ENCODE measurements at places on chromosomes 5 and 9.

DNA sequence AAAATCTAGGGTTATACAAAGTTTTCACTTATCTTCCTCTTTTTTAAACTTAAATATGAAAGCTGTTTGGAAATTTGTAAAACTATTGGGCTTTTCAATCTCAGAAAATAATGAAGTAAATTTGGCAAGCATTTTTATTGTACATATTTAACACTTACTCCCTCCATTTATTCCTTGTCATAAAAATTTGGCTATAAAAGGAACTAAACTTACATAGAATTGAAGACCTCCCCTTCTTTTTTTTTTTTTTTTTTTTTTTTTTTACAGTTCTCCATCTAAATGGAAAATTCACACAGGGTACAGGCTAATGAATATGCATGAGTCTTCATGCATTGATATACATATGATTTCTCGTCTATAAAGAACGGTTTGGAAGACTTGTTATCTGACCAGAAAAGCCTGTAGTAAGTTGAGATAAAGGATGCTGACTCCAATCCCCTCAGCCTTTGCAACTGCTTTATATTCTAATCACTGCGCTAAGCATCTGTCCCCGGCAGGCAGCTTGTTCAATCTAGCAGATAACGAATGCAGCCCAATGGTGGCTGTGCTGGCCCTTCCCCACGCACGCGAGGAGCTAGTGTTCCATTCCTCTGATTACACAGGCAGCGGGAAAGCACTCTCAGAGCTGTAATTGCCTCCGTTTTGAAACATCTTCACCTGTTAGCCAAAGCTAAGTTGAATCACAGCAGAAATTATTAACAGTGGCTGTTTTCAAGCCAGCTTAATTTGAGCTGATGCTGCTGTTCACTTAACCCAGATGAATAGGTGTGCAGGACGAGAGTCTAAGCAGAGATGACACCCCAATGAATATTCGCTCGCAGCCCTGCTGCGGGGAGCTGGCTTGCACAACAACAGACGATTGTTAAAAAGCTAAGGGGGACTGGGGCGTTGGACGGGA lies 453.8 kb upstream of the ZNF608 start:
- DNase-seq = peak; percentile 9

DNA sequence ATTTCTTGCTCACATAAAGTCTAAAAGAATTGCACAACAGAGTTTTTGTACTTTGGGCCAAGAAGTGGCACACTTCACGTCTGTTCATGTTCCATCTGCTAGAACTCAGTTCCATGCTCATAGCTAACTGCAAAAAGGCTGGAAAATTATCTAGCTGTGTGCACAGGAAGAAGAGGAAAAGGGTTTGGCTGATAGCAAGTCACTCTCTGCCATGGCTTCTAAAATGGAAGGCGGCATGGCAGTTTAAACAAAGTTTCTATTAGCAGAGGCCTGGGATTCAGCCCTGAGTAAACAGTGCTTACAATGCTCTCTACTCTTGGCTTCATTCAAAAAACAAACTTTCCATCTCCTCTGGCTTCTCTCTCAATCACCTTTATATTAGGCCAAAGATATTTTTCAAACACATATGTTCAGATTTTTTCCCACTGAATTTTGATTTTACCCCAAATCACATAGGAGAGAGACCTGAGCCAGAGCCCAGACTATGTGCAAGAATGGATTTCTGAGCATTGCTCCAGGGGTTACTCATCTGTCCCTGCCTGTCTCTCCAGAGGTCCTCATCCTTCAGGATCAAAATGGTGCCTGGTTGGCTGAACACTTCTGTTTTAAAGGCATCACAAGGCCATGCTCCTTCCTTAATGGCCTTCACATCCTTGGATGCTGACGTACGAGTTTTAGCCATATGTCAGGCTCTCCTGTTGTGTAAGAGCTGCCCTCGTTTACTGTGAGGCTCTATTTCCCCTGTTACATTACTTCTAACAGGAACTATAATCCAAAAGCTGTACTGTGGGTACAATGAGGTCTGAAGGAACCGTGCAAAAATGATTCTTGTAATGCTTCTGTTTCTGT lies 226.6 kb downstream of the SAXO1 start:
- no peak for DNase-seq

GRCh38 chr9:4743131-4743875 lies 2.3 kb upstream of the AK3 start:
- peak; percentile 41 for DNase-seq

GRCh38 chr9:38326122-38326521 lies 66.4 kb upstream of the ALDH1B1 start:
- no peak for DNase-seq

DNA sequence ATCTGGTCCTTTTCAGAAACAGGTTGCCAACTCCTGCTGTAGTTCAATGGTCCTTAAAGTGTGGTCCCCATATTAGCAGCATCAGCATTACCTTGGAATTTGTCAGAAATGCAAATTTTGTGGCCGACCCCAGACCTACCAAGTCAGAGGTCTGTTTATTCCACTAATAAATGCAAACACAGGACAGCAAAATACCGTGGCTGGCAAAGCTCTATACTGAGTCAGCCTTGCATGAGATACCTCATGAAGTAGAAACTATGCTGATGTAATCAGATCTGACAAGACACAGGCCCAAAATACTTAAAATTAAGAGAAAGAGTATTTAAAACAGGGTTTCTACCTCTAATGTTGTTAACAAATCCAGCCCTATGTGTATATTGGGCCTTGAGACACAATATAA lies 3.0 kb downstream of the GOLM1 start:
- peak; percentile 5 for DNase-seq

DNA sequence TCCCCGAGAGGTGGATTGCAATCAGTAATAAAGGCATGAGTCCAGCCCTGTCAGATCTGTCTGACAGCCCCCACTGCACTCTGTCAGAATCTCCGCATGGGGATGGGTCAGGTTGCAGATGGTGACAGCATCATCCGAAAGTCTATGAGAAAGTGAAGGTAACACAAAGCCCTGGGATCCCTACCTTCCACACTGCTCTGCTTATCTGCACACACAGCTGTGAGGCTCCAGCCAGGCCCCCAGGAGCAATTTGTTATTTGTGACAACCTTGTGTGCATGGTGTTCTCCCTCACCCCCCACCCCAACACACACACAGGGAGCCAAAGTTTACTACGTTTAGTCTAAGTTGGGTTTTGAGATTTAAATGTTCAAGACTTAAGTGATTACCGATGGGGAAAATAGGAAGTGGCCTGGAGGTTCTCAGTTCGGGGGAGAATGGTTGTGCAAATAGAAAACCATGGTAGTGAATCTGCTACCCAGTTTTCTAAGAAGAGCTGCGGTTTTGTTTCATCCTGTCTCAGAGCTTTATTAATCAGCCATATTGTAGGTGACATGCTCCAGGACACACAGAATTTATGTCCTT lies 92.7 kb downstream of the SV2C start:
- DNase-seq = no peak

GRCh38 chr9:60545878-60546385 lies 368.3 kb upstream of the SPATA31A5 start:
- DNase-seq = no peak

- no peak for DNase-seq
Observed at GRCh38 chr5:6554812-6555211, 78.0 kb downstream of the NSUN2 start.

GRCh38 chr5:37370550-37370863 lies 399 bp downstream of the NUP155 start:
- DNase-seq = peak; percentile 0

DNA sequence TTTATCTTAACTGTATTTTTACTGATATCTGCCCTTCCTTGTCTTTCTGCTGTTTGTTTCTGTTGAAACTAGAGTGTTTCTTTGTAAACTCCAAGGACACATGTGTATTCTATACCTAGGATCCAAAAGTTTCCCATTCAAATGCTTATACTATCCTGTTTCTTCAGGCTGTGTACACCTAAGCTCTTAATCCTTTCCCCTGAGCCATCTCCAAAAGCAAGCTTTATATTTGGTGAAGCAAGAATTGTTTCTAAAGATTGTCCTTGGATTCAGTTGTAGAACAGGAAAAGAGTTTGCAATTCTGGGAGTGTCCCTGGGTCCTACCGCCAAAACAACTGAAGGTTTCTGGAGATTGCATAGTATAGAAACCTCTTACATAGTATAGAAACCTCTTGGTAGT lies 65.9 kb downstream of the CWC27 start:
- DNase-seq = peak; percentile 10

DNA sequence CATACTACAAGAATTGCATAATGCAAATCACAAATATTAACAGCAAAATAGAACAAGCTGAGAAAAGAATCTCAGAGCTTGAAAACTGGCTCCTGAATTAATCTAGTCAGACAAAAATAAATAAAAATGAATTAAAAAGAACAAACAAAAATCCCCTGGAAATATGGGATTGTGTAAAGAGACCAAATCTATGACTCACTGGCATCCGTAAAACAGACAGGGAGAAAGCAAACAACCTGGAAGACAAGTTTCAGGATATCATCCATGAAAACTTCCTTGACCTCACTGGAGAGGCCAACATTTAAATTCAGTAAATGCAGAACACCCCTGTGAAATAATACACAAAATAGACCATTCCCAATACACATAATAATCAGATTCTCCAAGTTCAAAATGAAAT lies 229.3 kb upstream of the CTNND2 start:
- no peak for DNase-seq

GRCh38 chr9:112890106-112891081 lies at the start of gene SLC46A2:
Gene SLC46A2 (minus strand): TSS chr9:112890876. CDS start chr9:112890681, 195 bp downstream.
- DNase-seq = no peak

DNA sequence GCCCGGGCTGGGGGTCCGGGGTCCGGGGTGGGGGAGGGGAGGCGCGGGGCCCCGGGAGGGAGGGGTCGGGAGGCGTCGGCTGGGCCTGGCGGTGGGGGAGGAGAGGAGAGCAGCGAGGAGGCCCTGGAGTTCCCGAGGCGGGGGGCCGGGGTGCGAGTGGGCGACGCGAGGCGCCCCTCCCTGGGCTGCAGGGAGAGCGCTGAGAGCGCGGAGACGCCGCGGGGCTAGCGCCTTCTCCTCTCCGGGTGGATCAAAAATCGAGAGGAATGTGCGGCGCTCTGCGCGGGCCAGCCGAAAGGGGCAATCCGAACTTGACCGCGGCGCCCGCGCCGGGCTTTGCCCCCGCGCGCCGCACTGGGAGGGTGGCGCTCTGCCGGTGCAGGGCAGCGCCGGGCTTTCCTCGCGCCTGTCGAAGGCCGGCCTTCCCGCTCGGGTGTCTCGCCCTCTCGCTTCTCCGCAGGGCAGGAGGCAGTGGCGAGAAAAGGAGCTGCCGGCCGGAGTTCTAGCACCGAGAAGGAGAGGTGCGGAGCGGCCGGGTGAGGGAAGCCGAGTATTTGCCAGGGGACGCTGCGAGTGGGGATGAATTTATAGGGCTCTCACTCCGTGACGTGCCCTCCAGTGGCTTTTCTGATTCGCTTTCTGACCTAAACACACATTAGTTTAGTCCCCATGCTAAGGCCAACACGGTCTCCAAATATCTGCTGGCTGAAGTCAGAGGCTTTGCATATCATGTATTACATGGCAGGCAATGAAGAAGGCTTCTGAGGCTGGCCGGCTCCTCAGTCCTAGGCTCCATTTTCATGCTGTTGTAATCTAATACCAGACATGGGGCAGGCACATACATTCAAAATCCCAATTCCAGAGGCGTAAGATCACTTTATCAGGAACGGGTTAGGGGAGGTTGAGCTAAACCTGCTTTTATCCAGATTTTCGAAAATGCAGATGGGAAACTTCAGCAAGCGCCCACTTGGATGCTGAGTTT lies 503 bp upstream of the GDNF start:
- DNase-seq = peak; percentile 79

DNA sequence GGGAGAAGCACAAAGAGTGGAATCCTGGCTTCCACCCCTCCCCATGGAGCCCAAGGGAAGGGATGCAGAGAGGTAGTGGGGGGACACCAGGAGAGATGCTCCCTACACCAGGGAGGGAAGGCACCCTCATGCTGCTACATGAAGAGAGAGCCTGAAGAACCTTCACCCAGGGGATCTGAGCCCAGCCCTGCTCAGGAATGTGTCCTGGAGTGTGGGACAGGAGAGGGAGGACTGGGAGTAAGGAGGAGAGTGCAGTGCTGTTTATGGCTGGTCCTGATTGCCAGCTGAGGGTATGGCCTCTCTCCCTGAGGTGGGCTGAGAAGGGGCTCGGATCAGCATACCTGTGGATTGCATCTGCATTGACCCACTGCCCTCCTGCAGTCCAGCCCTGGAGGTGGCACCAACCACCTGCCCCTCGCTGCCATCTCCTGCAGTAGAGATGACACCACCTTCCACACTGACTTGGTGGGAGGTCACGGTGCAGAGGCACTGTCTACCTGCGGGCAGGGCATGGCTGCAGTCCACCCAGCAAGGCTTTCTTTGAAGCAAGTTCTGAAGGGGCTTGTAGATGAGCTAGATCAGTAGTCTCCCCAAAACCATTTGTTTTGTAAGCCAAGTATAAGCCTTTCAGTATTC lies 114.9 kb upstream of the SLC25A48 start:
- no peak for DNase-seq

DNA sequence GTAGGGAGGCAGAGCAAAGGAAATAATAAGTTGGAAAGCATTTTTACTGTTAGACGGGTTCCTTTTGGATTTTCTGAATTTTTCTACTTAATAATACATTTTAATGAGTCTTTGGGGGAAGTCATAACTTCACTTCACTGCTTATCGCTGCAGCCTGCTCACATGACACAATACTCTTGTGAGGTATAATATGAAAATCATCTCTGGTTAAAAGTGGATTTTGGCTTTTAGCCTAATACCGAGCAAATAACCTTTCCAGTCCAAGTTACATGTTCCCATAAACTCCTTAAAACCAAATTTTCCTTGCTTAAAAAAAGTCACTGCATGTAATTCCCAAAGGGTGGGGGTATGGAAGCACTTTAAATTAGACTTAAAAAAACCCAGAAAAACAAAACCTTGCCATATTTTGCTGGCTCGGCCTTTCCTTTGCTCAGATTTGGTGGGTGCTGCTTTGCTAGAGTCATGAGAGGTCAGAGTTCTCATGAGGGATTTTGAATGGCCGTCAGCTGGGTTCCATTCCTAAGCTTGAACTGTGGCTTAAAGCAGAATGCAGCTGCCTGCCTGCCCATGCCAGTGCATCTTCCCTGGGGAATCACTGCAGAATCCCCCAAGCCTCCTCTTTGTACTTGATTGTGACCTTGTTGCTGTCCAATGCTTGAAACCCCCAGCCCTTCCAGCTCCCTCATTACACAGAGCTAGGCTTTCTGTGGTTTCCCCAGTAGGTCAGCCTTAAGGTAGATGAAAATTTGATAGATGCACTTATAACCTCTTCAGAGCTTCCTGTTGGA lies 331.8 kb downstream of the KDM4C start:
- DNase-seq = peak; percentile 3

- peak; percentile 94 for DNase-seq
Observed at GRCh38 chr9:128987805-128988204, 40.3 kb downstream of the NUP188 start.

- DNase-seq = peak; percentile 45
Observed at GRCh38 chr5:171874234-171874633, 88.6 kb downstream of the SMIM23 start.

GRCh38 chr5:90056911-90057705 lies 352.4 kb downstream of the CETN3 start:
- no peak for DNase-seq

- DNase-seq = peak; percentile 77
Observed at GRCh38 chr5:142512043-142513042, 173.5 kb downstream of the FGF1 start.

- DNase-seq = peak; percentile 69
Observed at GRCh38 chr9:99752417-99753109, 69.1 kb upstream of the NR4A3 start.

GRCh38 chr5:179393078-179393477 lies 47.8 kb upstream of the ADAMTS2 start:
- peak; percentile 97 for DNase-seq

Data from LHCN-M2 (cell line).